ENCODE measurements at places on chromosomes 1 and 21.

- DNase-seq: no peak
Measured at GRCh38 chr1:171984850-171985485, 143.7 kb downstream of the DNM3 start.

GRCh38 chr1:63674238-63674864, 81.1 kb downstream of the PGM1 start:
- peak; percentile 46 for DNase-seq

- no peak for DNase-seq
Measured at GRCh38 chr1:4462831-4463484, 191.5 kb upstream of the AJAP1 start.

GRCh38 chr1:114108751-114109255, 44.9 kb downstream of the SYT6 start:
- DNase-seq: no peak

DNA sequence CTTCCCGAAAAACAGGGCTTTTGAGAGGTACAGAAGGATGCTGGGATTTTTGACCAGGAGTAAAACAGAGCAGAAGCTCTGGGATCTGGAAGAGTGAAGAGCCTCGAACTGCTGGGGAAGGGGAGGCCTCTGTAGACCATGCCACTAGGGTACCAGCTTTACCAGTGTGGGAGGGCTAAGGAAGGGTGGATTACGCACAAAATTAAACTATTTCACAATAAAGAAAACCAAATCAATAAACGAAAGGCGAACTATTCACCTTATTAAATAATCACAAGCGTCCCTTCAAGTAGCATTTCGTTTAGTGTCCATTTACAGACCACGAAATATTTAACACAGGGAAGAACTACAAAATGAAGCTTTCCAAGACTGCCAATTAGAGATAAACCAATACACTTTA, 723 bp downstream of the CZIB start:
- no peak for DNase-seq

DNA sequence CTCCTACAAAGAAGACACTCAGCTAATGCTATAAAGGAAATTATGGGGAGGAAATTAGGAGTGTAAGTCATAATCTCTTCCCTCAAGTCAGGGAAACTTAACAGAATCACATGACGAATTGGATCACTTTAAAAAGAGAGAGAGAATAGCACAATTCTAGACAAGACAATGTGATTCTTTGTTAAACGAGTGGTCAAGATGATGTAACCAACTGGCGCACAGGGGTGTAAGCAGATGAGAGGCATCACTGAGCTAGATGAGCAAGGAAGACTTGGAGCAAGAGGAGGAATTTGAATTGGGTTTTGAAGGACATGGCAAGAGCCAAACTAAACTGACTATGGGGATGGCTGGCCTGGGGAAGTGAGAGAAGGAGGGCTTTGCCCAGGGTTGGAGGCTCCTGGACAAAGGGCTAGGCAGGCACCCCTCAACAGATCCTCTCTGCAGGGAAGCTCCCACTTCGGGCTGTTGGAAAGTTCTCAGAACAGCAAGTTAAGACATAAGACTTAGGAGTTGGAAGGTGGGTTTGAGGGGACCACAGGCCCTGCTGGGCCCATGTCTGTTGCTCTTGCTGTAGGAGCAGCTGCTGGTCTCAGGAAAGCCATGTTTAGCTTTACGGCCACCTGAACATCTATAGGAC, 123.9 kb upstream of the GRIK3 start:
- DNase-seq: no peak

GRCh38 chr1:150144606-150145005, 5.1 kb upstream of the PLEKHO1 start:
- no peak for DNase-seq

- DNase-seq: no peak
Measured at GRCh38 chr1:198352975-198353695, 187.3 kb downstream of the ATP6V1G3 start.

DNA sequence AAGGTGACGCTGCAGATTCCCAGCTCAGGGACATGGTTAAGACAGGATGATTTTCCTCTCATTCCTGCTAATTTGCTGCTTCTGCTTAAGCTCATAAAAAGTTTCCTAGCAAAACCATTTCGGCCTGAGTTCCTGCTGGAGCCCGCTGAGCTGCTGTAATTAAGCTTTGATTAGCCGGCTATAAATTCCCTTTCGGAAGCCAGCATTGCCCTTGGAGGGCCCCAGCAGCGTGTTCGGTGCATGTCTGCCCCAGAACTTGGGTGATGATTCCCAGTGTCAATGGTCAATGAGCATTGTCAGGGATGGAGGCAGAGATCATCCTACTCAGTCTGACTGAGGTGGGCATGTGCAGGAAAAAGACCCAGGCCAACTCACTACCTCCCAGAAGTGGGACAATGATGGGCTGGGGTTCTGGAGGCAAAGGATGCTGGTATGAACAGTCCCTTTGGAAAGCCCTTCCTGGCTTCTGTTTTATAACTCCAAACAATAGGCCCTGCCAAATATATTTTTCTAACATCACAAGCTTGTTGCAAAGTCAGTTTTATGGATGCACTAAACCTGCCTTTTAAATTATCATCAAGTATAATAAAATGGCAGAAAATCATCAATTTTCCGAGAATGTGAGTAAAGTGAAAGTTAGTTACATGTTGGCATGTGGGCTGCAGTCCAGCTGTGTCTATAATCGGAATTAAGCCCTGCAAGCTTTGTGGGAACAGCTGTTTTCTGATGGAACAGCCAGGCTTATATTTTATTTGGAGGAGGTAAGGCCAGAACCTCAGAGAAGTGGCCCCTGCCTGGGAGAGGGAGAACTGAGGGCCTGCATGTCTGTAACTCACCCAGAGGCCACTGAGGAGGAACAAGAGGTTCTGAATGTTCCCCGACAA, 257.1 kb downstream of the GRIK3 start:
- DNase-seq: no peak

- DNase-seq: no peak
Measured at GRCh38 chr1:234148816-234149215, 224.4 kb upstream of the COA6 start.

DNA sequence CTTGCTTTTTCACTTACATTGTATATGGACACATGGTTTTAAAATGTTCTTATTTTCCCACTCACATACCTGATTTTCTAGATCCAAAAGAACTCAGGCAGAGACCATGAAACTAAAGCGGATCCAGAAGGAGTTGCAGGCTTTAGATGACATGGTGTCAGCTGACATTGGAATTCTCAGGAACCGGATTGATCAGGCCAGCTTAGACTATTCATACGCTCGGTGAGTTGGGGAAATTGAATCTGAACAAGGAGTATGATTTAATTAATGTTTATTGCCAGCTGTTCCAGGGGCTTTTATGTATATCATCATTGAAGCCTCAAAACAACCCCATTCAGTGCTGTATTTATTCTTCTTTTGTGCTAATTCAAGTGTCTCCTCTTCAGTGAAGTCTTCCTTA, 12.7 kb downstream of the GORAB start:
- DNase-seq: no peak

DNA sequence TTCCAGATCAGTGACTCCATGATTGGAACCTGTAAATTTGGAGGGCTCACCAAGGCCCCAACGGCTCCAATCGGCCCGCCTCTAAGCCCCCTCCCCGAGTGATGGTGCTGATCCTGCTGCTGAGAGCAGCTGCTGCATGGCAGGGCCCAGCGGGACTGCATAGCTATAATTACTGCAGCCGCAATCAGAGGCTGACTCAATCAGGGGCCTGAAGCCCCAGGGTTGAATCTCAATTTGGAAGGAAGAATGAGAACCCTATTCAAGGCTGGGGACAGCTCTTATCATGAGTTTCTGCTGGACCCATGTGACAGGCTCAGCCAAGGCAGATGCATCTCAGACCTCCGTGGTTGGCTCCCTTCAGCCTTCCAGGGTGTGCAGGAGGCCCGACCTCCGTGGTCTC, 42.8 kb upstream of the MAGOH start:
- DNase-seq: no peak

GRCh38 chr1:193264313-193265065, 78.1 kb upstream of the B3GALT2 start:
- DNase-seq: no peak

DNA sequence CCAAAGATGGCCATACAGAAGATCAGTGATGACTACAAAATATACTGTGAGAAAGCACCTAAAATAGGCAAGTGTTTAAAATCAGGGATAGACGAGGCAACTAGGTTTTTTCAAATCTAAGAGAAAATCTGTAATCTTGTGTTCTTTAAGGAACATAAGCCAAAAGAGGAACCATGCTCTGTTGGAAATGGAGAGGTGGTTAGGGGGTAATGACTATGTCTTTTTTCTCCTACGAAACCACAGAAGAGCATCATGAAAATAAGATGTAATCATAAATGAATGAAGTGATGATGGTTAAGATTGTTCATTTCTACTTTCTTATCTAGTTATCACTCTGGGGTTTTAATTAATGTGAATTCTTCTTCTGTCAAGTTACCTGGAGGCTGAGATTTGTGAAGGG, 43.1 kb downstream of the RGSL1 start:
- no peak for DNase-seq

DNA sequence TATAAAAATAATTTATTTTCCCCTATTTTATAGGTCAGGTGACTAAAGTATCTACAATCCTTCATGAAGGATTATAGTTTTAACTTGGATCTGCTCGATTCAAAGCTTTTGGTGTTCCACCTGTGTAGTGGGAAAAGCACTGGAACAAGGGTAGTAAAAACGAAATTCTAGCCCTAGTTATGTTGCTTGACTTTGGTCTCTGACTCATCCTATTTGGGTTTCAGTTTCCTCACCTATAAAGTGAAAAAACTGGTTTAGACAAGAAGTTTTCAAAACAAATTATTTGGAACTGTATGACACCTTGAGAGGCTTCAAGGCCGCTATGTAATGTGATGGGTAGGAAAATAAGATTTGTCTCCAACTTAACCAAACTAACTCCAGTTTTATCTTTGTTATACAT, 505.2 kb upstream of the ZRANB2 start:
- DNase-seq: no peak

- DNase-seq: no peak
Measured at GRCh38 chr21:37675202-37675801, 241.0 kb downstream of the KCNJ6 start.

GRCh38 chr21:17823846-17824245, 4.7 kb upstream of the C21orf91 start:
- DNase-seq: no peak

GRCh38 chr1:7707527-7707926, 63.6 kb upstream of the VAMP3 start:
- DNase-seq: no peak

DNA sequence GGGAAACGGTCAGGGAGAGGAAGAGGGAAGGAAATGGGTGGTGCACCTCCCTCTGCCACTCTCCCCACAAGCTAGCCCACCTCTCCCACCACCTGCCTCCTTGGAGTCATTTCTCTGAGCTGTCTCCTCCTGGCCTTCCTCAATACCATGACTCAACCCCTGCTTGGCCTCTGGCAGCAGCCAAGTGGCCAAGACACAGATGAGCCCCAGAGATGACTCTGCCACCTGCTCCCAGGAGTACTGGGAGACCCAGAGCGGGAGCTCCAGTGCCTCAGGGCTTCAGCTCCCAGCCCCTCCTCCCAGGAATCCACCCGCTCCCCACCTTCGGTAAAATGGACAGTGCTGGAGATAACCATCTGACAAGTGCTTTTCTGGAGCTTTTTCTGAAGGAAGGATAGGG, 2.6 kb downstream of the S100A16 start:
- DNase-seq: no peak

DNA sequence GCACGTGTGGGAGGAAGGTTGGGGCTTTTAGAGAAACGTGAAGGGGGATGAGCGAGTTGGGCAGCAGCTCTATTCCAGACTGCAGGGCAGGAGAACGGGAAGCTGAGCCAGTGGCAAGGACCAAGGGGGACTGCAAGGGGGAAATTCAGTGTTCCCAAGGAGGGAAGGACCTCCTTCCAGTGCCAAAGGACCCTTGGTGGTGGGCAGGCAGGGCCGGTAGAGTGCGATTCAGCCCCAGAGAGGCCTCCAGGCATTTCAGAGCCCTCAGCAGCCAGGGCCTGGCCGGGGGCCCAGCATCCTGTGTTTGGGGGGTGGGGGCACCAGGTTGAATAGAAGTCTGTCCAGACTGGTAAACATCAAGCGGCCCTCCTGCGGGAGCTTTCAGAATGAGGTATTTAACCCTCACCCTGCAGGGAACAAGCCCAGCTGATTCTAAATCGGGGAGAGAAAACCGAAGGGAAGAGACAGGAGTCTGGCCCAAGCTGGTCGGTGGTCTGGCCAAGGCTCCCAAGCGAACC, 2.3 kb downstream of the COL9A2 start:
- no peak for DNase-seq

DNA sequence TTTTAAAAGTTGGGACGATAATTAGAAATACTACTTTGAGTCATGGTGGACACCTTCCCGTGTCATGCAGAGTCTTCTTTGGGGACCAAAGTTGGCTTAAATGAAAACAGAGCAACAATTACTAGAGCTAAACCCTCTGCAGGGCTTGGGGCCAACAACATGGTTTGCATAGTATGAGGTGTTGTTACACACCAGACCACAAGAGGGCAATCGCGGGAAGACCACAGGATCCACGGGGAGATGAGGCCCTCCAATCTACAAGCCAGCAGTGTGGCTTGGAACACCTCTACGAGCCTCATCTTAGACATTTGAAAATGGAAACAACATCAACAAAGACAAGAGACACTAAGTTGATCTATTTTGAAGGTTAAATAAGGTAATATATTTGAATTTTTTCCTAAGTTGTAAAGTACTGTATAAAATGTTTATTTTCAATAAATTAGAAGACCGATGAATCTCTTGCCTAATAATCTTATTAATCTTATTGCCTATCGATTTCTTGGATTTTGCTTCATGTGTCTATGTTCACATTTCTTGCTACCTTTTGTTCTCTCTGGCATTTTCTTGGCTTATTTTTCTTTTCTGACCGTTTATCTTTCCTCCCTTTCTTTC, 8.2 kb upstream of the SMCP start:
- peak; percentile 29 for DNase-seq

GRCh38 chr1:155970531-155971167, 7.7 kb downstream of the ARHGEF2 start:
- no peak for DNase-seq

DNA sequence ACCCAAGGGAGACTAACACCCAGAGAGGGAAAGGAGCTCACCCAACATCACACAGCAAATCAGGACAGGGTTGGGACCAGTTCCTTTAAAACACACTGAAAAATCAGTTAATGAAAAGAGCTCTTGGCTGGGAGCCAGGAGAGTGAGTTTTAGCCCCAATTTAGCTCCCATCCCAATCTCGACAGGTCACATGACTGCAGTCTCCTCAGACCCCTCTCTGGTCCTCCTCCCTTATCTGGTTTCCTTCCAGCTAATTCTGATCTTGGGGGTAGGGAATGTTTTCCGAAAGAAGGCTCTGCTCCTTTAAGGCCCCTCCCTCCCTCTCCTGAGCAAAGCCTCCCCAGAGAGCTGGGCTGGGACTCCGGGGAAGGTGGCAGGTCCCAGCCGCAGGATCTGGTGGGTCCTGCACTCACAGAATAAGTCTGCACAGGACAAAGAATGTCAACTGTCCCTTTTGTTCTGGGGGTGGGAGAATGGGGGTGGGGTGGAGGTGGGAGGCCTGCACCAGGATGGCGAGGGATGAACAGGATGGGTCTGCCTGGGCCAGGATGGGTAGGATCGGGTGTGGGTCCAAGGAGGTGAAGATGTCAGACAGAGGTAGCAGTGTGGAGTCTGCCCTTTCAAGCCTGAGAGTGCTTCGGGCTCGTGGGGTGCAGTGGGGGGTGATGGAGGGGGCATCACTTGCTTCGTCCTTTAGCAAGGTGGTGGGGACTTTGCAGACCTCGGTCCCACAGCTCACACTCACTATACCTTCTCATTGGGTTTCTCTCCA, 57.3 kb upstream of the SSBP3 start:
- DNase-seq: no peak
